Pons (tissue), 1 donor: ENCODE measurements at places on chromosomes 2 and 18.

- no peak for DNase-seq
Observed at GRCh38 chr2:225998653-225999052, 599.1 kb downstream of the NYAP2 start.

DNA sequence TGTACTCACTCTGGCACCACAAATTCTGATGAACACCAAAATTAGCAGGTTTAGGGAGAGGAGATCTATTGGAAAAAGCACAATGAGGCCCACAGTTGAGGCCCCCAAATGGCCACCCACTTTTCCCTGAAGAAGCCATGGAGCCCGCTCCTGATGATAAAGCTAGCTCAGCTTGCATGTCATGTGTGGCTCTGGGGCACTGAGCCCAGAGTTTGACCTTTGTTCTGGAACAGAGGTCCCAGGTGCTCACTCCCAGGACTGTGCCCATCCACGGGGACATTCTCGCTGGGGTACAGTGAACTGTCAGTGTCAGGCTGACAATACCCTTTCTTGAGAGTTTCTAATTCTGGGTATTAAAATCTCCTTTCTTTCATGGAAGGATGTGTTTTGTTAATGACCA, 36.2 kb downstream of the XDH start:
- no peak for DNase-seq

- peak; percentile 66 for DNase-seq
Observed at GRCh38 chr2:199019898-199020507, 437.7 kb downstream of the SATB2 start.

GRCh38 chr2:140988597-140988996, 1142.2 kb downstream of the LRP1B start:
- no peak for DNase-seq

- DNase-seq, result no peak
Observed at GRCh38 chr2:118687698-118688097, 159.8 kb downstream of the EN1 start.

DNA sequence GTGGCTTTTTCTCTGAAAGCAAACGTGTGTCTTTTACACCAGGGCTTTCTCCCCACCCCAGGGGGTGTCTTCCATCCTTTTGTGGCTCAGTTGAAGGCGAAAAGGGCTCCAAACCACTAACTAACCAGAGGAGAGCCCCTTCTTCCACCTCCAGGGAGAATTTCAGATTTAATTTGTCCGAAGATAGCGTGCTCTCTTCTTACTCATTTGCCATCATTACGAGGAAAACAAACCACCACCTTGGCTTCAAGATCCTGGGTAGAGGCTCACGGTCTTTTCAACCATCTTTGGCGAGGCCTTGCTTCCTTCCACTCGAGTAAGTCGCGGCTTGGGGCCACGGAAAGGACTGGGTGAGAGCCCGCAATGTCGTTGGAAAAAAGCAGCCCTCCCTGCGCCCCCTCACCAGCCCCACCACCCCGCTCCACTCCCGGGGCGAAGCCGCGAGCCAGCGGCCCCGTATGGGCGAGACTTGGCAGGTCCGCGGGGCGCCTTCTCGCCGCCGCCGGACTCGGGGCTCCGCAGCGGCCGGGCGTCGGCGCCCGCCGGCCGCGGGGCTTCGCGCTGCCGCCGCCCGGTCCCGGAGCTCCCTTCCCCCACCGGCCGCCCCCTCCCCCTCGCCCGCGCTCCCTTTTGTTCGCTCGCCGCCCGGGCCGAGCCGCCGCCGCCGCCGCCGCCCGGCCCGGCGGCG, 1.7 kb upstream of the ZNF532 start:
- peak; percentile 67 for DNase-seq

- peak; percentile 47 for DNase-seq
Observed at GRCh38 chr2:21715887-21716286, 592.1 kb downstream of the TDRD15 start.

DNA sequence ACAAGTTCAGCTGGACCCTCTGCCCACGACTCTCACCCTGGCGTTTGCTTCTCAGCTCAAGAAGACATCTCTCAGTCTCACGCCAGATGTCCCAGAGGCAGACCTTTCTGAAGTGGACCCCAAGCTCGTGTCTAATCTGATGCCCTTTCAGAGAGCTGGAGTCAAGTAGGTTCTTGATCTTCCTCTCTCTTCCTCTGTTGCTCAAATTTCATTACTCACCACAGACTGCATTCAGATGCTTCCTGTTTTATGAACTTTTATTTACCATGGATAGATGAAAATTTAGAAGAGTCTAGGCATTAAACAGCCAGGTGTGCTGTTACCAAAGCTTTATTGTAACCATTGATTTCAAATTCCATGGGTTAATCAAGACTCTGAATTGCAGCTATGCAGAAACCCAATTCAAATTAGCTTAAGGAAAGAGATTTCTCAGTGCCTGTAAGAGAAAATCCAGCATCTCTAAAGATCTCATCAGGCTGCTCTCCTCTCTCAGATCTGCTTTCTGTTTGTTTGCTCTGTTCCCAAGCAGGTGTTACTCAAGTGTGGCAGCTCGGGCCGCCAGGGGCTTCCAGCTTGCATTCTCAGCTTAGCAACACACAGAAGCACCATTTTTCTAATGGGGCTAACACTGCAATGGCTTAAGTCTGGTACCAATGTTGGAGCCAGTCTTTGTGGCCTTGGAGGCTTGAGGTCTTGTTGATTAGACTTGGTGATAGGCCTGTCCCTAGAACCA, 16.5 kb downstream of the SMARCAL1 start:
- DNase-seq, result no peak

DNA sequence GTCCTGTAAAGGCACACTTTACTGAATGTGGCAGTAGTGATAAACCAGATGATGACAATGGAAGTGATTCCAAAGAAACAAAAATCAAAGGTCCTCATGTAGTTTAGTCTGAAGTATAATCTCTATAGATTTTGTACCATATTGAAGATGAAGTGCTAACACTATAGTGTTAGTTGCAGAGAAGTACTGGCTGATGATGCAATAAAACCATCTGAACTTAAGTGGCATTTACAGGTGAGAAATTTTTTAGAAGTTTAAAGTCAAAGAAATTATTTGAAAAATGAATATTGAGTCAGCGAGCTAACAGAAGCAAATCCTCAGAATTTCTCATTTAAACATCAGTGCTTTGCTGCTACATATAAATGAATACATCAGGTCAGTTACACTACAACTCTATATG, 43.1 kb upstream of the RMDN2 start:
- no peak for DNase-seq

DNA sequence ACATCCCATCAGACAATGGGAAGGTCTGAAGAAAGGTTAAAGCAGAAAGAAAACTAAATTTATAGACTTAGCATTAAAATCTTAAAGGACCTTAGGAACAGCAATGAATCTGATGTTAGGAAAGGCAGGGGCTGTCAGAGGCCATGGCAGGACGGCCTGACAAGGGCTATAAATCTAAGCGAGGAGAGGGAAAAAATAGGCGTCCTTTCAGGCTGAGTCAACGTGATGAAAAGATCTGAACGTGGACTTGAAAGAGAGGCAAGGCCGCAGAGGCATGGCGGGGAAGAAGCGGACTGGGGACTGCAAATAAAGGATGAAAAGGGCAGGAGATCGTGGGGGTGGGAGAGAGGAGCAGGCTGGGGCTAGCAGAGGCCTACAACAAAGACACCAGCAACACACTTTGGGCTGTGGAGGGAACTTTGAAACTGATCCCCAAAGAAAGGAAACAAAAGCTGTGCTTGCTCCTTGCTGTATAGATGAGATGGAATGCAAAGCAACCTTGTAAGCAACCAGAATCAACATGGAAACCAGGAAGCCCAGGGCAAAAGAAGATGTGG, 145.6 kb downstream of the NRP2 start:
- no peak for DNase-seq

- DNase-seq, result no peak
Observed at GRCh38 chr2:216344206-216344949, 27.9 kb downstream of the MARCHF4 start.
